Bone marrow (tissue), 2 donors: ENCODE measurements at places on chromosomes 11 and 22.

- DNase-seq: no peak
Measured at GRCh38 chr11:11243590-11244469, 109.2 kb downstream of the CSNK2A3 start.

- peak; percentile 47 for DNase-seq
Measured at GRCh38 chr11:326842-327580, 6.4 kb upstream of the IFITM3 start.

- no peak for DNase-seq
Measured at GRCh38 chr22:39115570-39115969, 18.5 kb downstream of the APOBEC3H start.

DNA sequence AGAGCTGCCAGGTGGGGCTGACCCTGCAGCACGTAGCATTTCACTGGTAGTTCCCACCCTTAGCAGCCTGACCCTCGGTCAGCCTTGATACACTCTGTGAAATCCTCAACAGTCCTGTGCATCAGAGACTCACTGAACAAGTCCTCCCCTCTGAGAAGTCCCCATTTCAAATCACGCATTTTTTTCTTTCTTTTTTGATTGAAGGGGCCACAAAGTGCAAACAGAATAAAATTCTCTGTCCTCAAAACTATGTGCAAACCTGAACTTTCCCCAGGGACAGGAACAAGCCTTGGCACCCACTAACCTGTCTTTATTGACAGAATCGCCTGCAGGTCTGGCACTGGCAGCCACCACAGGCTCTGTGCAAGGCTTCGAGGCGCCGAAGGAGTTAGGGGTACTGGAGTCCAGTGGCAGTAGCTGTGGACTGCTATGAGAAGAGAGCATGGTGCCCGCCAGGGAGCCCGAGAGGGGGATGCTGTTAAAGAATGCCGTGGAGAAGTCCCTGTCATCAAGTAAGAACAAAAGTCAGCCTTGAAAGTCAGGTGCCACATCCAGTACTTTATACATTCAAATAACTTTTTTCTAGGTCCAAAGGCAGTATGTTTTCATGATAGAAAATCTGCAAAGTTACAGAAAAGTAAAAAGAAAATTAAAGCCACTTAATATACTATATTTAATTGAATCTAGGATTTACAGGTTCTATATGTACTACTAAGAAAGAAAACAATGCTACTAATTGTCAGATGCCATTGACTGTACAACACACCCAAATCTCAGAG, 53.8 kb downstream of the HIRA start:
- no peak for DNase-seq

- DNase-seq: no peak
Measured at GRCh38 chr11:10886652-10887250, 28.9 kb upstream of the ZBED5 start.

DNA sequence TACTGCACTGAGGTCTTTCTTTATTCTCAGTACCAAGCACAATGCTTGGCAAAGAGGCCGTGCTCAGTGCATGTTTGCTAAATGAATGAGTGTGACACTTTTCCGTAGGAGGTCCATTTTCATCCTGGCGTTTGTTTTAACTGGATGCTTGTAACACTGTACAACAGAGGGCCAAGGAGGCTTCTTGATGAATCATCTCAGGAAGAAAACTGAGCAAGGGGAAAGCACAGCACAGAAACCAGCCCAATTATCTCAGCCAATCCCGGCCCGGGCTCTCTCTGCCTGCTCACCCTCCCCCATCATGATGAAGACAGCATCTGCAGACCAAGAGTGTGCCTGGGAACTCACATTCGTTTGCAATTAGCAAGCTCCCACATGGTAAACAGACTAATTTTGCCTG, 570.3 kb downstream of the OPCML start:
- DNase-seq: no peak

DNA sequence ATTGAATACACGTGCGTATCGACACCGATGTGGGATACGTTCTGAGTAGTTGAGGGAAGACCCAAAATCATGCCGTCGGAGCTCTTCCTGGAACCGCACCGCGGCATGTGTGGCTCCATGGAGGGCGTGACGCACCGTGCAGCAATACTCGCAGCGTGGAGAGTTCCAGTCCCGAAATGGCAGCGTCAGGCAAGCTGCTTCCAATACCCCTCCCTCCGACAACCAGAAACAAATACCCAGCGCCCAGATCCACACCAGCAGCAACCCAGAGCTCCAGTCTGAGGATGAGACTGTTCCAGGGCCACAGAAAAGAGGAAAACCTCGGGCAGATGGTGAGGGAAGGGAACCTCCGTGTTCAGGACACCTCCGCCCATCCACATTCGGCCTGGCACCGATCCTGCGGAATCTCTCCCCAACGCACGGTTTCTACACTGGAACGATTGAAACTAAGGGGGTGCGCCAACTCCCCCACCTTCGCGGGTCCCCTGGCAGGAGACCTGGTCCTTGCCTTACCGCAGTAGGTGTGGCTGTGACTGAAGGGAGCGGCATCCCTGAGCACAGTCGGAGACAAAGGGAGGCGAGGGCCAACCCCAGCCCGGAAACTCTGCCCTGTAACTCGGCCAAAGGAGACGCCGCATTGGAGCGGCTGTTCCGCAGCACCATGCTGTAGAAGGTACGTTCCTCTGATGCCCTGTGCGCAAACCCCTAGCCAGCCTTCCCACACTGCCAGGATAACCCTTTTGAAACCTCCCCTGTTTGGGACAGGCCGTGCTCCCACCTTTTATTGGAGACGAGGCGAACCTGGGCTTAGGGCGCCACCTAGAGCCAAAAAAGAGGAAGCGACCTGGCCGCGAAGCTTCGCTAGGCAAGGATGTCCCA, 28.2 kb downstream of the DBX1 start:
- no peak for DNase-seq

DNA sequence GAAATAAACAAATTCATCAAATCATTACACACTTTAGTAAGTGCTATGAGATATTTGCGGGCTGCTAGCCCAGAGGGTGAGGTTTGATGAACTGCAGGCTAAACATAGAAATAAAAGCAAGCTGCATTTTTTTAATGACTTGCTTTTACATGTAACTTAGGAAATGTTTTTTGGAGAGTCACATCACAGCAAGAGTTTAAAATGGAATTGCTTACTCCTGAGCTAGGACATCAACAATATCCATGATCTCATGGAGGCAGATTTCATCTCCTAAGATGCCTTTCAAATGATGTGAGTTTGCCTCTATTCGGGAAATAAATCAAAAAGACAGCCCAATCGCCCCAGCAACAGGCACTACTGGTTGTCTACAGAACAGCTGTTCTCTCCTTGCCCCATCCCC, 73.4 kb upstream of the CD44 start:
- DNase-seq: no peak

- DNase-seq: no peak
Measured at GRCh38 chr11:12137005-12137690, 26.8 kb downstream of the MICAL2 start.

GRCh38 chr11:81596704-81597103, 1137.0 kb downstream of the FAM181B start:
- no peak for DNase-seq

DNA sequence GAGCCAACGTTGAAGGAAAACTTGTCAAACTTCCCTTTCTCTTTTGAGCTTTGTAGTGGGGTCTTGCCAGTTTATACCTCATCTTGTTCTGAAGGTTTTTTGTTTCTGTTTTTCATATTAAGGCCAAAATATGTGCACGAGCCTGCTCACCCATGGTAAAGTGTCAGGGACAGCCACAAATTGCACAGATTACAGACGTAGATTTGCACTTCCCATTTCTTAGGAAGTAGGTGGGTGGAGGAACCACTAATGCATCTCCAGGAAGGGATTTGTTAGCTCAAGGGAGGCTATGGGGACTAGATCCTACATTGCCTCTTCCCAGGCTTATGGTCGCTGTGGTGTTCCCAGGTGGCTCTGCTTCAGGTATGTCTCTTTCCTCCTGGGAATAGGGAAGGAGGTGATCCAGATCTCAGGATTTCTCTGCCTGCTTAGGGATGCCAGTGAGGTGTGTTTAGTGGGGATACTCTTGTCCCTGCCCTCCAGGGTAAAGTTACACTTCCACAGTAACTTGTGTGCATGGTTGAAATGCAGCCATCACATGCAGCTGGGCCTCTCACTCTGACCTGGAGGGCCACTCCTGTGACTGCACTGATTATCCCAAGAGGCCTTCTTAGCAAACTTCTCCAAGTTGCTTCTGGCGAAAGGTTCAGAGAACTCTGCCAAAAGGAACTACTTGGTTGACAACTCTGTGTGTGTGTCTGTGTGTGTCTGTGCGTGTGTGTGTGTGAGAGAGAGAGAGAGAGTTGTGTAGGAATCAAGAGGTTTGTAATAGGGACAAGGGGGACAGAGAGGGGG, 9.8 kb downstream of the PPFIBP2 start:
- DNase-seq: no peak

GRCh38 chr22:44711690-44712555, 9.9 kb downstream of the PRR5 start:
- no peak for DNase-seq

DNA sequence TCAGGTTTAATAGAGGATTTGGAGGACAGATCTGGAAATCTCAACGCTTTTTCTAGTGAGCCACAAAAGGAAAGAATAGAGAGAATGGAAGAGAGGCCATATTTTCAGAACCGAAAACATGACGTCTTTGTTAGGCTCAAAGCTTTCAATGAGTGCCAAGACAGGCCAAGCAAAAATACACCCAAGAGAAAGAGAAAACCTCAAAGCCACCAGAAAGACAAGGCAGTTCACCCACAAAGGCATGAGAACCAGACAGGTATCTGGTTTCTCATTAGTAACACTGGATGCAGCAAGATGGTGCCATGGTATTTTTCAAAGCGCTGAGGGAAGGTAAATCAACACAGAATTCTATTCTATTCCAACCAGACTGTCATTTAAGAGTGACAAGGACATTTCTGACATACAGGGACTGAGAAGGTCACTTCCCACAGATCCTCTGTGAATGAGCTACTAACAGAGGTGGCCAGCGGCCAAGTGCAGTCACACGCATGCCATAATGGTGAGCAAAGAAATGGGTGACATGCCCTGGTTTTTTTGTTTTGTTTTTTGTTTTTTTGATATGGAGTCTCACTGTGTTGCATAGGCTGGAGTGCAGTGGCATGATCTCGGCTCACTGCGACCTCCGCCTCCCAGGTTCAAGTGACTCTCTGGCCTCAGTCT, 41.9 kb downstream of the TOLLIP start:
- DNase-seq: no peak

- DNase-seq: no peak
Measured at GRCh38 chr11:7165911-7166310, 77.1 kb downstream of the RBMXL2 start.

DNA sequence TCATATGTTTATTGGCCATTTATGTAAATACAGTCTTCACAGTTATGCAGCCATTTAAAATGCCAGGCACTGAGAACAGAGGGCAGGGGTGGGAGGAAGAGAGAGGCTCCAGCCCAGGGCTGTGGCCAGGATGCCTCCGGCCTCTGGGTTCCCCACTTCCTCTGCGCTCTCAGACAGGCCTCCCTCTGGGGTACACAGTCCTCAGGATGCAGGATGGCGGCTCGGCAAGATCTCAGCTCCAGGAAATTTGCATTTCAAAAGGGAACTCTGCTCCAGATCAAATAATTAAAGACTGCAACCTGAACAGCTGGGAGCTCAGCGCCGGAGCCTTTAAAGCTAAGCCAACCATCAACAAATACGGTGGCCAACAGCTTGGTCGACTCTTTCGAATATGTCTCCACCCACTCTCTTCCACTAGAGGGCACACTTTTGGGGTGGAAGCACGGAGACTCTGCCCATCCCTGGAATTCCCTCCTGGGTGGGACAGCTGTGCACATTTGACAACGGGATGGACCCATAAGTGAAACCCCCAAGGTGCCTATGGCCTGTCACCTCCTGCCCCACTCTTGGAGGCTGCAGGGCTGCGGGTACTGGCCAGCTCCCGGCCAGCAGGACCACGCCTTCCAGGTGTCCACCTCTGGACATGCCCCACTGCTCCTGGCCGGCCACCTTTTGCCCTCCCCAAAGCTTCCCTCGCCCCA, 1044.7 kb downstream of the BRD1 start:
- no peak for DNase-seq

DNA sequence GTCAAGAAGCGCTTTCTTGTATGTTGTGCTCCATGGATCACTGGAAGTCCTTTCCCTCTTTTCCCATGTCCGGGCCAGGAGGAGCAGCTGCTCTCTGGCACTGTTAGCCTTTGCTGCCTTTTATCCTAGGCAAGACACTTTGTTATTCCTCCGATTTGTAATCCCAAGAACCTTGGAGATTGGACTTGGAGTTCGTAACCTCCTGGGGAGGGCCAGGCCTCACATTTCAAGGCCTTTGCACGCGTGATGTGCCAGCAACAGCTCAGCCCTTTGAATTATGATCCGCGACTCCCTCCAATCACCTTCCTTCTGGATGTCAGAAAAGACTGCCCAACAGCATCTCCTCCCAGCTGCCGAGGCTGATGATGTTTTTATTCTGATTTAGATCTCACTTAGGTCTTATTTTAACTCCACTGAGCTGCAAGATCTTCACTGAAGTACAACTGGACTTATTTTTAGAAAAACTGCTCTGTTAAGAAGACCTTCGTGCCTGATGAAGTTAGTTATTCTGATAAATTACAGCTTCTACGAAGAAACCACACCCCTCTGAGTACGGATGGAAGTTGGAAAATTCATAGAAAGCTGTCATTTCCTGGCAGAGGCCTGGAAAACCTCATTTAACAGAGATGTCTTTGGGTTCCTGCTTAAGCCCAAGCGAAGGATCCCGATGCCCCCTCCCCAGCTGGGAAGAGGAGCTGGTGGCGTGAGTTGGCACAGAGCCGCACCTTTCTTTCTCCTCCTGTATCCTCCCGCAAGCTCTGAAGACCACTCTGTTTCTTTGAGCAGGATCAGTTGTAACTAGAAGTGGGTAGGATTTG, 62.4 kb downstream of the PARVB start:
- DNase-seq: no peak

DNA sequence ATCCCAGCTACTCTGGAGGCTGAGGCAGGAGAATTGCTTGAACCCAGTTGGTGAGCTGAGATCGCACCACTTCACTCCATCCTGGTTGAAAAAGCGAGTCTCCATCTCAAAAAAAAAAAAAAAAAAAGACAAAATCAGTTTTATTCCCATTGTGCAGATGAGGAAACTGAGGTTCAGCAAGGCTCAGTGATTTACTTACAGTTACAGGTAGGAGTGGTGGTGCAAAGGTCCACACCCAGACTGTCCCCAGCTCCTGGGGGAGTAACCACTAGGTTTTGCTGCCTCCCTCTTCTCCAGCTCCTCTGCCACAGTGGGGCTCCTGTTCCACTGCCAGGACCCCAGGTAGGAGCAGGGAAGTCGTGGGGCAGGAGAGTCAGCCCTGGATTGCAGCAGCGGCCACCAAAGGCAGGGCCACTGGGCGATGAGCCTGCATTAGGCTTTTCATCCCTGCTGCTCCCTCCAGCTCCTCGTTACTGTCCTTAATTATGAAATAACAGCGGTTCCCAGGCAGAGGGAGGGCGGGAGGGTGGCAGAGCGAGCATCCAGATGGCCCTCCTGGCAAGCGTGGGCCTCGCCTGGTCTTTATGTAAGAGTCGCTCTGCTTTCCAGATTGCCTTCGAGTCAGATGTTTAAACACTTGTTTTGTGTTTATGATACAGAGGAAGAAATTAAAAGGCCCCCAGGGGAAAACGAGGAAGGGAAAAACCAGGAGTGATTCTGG, 15.5 kb upstream of the RASD2 start:
- DNase-seq: no peak

GRCh38 chr22:21444701-21445436, 22.3 kb upstream of the TMEM191C start:
- no peak for DNase-seq

GRCh38 chr11:122977470-122978298, 4.0 kb downstream of the BSX start:
- DNase-seq: no peak
